ENCODE measurements at places on chromosomes 16 and 17. TPM values are rescaled to one million over a fixed set of nuclear protein-coding genes. Genes with fewer than 3 reads are reported as not detected.

DNA sequence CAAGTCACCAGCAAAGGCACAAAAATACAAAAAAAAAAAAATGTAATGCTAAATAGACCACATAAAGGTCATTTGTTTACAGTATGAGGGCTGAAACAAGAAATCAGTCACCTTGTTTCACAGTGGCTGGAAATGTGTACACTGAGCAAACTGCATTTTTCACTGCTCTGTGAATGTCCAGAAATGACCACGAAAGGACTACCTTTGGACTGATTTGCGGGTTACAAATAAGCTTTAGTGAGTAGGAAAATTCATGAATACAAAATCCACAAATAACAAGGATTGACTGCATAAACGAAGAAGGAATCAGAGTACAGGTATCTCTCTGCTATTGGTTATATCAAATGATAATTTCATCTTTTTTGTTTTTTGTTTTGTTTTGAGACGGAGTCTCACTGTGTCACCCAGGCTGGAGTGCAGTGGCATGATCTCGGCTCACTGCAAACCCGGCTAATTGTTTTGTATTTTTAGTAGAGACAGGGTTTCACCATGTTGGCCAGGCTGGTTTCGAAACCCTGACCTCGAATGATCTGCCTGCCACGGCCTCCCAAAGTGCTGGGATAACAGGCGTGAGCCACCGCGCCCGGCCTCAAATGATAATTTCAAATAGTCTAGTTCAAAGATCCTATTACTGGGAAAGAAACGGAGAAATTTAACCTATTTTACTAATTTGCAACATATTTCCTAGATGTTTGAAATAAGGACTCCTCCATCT, 30.5 kb downstream of the CYTH1 start:
- peak overlapping the region; percentile 93 for H3K27ac ChIP-seq
- H3K4me1 ChIP-seq, result peaks cover 89% of the 10 kb centered on the region
- H3K36me3 ChIP-seq, result no peaks in the 10 kb centered on the region
- no peak for DNase-seq

DNA sequence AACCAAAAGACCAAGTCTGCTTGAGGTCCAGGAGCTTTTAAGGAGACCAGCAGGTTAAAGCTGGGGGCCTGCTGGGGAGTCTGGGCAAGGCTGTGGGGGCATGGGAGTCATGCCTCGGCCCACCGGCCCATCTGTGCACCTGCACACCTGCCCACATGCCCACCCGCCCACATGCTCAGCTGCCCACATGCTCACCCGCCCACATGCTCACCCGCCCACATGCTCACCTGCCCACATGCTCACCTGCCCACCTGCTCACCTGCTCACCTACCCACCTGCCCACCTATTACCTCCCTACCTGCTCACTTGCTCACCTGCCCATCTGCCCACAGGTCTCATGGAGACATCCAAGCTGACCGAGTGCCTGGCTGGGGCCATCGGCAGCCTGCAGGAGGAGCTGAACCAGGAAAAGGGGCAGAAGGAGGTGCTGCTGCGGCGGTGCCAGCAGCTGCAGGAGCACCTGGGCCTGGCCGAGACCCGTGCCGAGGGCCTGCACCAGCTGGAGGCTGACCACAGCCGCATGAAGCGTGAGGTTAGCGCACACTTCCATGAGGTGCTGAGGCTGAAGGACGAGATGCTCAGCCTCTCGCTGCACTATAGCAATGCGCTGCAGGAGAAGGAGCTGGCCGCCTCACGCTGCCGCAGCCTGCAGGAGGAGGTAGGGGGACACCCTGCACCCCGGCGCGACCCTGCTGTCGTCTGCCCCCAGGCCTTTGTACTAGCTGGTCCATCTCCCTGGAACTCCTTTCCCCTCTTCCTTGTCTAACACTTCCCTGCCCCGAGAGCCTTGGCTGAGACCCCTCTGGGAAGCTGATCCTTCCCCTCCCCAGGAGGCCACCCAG, 14.0 kb downstream of the CARD14 start:
- no peak overlapping the region for H3K4me3 ChIP-seq
- no peaks in the 10 kb centered on the region for H3K4me1 ChIP-seq
- no peaks in the 10 kb centered on the region for H3K36me3 ChIP-seq

GRCh38 chr17:43917348-43918025, 10.2 kb upstream of the MPP2 start:
- no peak for DNase-seq
- H3K27me3 ChIP-seq, result peaks cover 15% of the 10 kb centered on the region
- no peaks in the 10 kb centered on the region for H3K4me1 ChIP-seq
- peak overlapping the region; percentile 42 for H3K4me3 ChIP-seq
- peak overlapping the region; percentile 25 for H3K27ac ChIP-seq

Gene CDH15
- total RNA-seq, result not detected

- no peaks in the 10 kb centered on the region for H3K36me3 ChIP-seq
- H3K27ac ChIP-seq, result no peak overlapping the region
- no peak for DNase-seq
- no peaks in the 10 kb centered on the region for H3K4me1 ChIP-seq
- peaks cover 57% of the 10 kb centered on the region for H3K27me3 ChIP-seq
- no peak overlapping the region for H3K4me3 ChIP-seq
These were observed 10.8 kb downstream of the ZNF469 start for GRCh38 chr16:88393571-88393970.

DNA sequence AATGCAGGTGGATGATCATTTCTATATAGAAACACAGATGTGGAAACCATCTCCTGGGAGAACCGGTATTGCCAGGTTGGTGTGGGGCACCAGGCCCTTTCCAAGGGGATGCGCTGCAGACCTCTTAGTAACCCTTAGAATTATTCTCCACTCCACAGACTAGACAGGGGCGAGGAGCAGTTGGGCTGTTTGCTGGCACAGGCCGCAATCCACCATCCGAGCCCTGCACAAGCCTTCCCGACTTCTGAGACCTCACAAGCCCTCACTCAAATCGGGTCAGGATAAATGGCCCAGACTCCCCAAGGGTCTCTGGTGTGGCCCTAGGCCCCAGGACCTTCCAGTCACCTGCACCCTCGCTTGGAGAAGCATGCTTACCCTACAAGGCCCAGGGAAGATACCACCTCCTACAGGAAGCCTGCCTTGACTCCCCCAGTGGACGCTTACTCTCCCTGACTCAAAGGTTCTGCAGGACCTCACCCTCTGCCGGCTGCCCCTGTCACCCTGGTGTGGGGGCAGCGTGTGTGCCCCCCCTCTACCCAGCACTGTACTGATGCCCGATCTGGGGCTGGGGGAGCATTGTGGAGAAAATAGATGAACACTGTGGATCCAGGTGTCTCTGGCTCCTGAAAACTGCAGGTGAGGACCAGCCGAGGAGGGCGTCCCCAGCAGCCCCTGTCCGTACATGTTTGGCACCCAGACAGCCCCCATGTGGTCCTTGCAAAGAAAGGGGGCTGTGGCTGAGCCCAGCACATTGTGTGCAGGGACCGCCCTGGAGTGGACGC, 49.8 kb upstream of the ACSF3 start:
- no peaks in the 10 kb centered on the region for H3K4me1 ChIP-seq
- no peak overlapping the region for H3K4me3 ChIP-seq
- no peaks in the 10 kb centered on the region for H3K36me3 ChIP-seq
- H3K27ac ChIP-seq, result no peak overlapping the region
- no peak for DNase-seq

- H3K27me3 ChIP-seq, result no peaks in the 10 kb centered on the region
- peak overlapping the region; percentile 86 for H3K27ac ChIP-seq
- peaks cover 12% of the 10 kb centered on the region for H3K4me1 ChIP-seq
- H3K36me3 ChIP-seq, result peaks cover 2% of the 10 kb centered on the region
- peak overlapping the region; percentile 87 for H3K4me3 ChIP-seq
- DNase-seq, result peak; percentile 12
These were observed 892 bp downstream of the ABCC1 start for GRCh38 chr16:15950161-15950854.

DNA sequence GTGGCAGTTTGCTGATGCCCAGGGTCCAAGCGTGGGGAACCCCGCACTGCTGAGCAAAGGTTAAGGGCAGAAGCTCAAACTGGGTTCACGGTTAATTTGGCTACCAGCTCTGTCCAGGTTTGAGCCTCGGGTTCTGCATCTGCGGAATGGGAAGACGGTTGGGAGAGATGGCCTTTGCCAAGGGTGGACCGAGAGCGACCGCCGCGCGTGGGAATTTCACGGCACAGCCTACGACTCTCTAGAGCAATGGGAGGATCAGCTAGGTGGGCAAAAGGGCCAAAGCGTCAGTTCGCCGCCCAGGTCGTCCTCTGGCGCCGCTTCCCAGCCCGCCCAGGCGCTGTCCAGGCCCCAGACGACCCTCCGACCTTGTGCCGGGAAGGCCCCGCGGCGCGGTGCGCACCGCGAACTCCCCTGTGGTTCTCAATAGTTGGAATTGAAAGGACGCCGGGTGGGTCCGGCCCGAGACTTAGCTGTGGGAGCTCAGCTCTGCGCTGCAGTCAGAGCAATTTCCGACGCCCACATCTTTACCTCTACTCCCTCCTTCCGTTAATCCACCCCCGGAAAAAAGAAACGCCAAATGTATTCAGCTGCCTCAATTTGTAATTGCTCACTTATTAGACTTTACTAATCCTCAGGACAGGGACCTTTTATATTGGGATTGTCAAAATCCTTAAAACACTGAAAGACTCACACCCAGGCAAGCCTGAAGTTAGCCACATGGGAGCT, 2.5 kb upstream of the HS3ST3B1 start:
- H3K36me3 ChIP-seq, result no peaks in the 10 kb centered on the region
- no peak overlapping the region for H3K4me3 ChIP-seq
- peaks cover 15% of the 10 kb centered on the region for H3K4me1 ChIP-seq
- peaks cover 51% of the 10 kb centered on the region for H3K27me3 ChIP-seq
- no peak for DNase-seq

DNA sequence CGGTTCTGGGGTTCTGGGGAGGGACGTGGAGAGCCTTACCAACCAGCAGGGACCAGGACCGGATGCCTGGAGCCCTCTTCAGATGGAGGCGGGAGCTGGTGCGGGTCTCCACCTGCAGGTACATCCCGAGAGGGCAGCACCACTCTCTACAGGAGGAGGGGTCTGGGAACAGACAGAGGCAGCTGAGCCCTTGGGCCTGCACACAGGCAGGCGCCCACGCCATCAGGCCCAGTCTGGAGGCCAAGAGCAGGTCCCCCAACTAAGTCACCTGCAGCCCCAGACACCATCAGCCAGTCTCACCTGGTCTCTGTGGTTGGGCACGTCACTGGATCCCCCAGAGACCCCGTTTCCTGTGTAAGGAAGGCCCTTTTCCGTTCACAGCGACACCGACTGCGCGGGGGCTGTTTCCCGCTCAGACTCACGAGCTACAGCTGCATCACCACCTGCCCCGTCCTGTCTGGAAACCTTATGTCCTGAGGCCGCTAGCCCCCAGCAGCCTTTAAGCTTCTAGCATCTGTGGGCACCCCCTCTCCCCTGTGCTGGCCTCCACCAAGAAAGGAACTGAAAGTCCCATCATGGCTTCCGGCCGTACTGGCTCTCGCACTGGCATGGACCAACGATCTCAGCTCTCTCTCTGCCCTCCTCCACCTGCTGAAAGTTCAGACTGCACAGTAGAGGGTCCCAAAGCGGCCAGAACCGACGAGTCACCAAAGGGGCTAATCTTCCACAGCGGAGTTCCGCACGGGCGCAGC, 1.2 kb downstream of the CYBC1 start:
- H3K27me3 ChIP-seq, result no peaks in the 10 kb centered on the region
- peak overlapping the region; percentile 90 for H3K27ac ChIP-seq
- peaks cover 32% of the 10 kb centered on the region for H3K36me3 ChIP-seq
- H3K4me3 ChIP-seq, result peak overlapping the region; percentile 78
- peak; percentile 69 for DNase-seq
- H3K4me1 ChIP-seq, result peaks cover 10% of the 10 kb centered on the region

GRCh38 chr17:17514361-17514992, 18.3 kb upstream of the RASD1 start:
- no peaks in the 10 kb centered on the region for H3K4me1 ChIP-seq
- no peaks in the 10 kb centered on the region for H3K27me3 ChIP-seq
- no peak overlapping the region for H3K27ac ChIP-seq
- H3K4me3 ChIP-seq, result no peak overlapping the region

Gene RNU2-1
- total RNA-seq, result 4,491 TPM

Gene ST6GALNAC2
- 2.1 TPM for total RNA-seq

GRCh38 chr17:8315764-8316217, 5.8 kb downstream of the ARHGEF15 start:
- no peaks in the 10 kb centered on the region for H3K4me1 ChIP-seq
- H3K27me3 ChIP-seq, result peaks cover 67% of the 10 kb centered on the region
- no peak overlapping the region for H3K27ac ChIP-seq
- no peak for DNase-seq

Gene LHX1
- total RNA-seq, result not detected

- no peak overlapping the region for H3K4me3 ChIP-seq
- H3K36me3 ChIP-seq, result no peaks in the 10 kb centered on the region
- DNase-seq, result no peak
- no peaks in the 10 kb centered on the region for H3K27me3 ChIP-seq
These were observed 9.4 kb upstream of the HEATR6 start for GRCh38 chr17:60087882-60088669.

Gene KIF2B
- not detected for total RNA-seq

DNA sequence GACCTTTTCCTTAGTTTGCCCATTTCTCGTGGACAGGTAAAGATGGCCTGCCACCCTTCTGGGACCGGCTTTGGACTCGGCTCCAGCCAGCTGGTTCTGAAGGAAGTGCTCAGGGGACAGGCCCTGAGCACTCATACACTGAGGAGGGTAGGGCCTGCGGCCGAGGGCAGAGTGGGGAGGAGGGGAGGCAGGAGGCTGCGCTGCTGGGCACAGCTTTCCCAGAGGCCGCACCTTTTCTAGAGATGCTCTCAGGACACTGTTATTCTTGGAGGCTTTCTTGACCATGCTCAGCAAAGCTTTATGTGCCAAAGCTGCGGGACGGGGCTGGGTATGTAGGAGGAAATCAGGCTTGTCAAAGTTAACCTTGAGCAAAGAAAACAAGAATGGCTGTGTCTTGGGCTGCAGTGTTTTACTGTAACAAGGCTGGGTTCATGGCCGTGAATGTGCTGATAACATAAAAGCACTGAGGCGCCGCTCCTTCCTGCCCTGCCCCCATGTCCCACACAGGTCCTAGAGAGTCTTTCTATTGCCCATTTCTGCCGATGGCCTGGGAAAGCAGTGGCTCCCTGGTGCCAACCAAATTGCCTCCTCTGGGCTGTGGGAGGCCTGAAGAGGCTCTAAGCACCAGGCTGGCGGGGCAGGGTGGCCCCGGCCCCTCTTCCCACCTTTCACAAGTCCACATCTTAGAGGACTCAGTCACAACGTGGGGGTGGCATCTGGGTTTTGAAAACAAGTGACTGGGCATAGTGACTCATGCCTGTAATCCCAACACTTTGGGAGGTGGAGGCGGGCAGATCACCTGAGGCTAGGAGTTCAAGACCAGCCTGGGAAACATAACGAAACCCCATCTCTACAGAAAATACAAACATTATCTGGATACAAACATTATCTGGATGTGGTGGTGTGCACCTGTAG, 22.3 kb upstream of the TIMP2 start:
- no peaks in the 10 kb centered on the region for H3K4me1 ChIP-seq
- no peak overlapping the region for H3K27ac ChIP-seq
- H3K36me3 ChIP-seq, result no peaks in the 10 kb centered on the region
- no peaks in the 10 kb centered on the region for H3K27me3 ChIP-seq

Gene KRT23
- not detected for total RNA-seq

GRCh38 chr16:80285104-80285503, 255.7 kb upstream of the DYNLRB2 start:
- no peak overlapping the region for H3K4me3 ChIP-seq
- H3K4me1 ChIP-seq, result no peaks in the 10 kb centered on the region
- H3K27me3 ChIP-seq, result no peaks in the 10 kb centered on the region
- no peak for DNase-seq
- no peak overlapping the region for H3K27ac ChIP-seq

Data from T-cell (primary cell).